ENCODE measurements at places on chromosomes 2 and 18.

DNA sequence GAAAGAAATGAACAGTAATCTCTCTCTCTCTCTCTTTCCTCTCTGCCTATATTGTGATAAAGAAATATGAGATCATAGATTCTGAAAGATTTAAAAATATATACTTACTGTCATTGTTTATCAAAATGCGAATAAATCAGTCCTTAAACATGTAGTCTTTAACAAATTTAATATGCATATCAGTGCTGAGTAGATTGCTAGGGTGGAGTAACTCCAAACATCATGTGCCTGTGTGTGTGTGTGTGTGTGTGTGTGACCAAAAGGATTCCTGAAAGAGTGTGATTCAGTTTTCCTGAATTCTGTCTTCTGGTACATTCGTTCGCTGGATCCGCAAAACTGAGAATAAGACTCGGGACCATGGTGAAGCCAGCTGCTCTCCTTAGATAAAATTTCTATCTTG is 24.0 kb upstream of the DSEL start:
- no peak for DNase-seq

GRCh38 chr2:230575642-230576324 is 136.9 kb upstream of the CAB39 start:
- DNase-seq: peak; percentile 67

GRCh38 chr2:42317486-42317885 is 43.5 kb downstream of the COX7A2L start:
- DNase-seq: no peak

DNA sequence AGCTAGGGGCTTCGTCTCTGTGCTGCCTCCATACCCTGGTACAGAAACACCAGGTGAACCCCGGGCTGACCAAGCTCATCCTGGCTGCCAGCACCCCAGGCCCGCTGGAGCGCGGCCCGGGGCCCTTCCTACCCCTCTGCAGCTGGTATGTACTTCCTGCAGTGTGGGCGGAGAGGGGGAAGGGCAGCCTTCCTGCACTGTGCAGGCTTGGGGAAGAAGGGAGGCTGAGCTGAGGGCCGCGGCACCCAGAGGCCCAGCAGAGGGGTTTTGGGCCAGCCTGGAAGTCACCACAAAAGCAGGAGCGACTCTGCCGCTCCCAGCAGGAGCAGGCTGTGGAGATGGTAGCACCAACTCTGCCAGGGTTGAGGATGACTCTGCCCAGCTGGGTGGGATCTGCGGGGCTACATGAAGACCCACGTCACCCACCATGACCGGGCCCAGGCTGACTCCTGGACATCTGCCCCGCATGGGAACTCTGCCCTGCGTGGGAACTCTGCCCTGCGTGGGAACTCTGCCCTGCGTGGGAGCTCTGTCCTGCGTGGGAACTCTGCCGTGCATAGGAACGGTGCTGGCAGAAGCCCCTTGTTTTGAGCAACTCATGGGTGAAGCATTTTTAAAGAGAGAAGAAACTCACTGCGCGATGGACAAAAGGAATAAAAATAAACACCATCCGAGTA is 273.3 kb downstream of the NDUFA10 start:
- DNase-seq: peak; percentile 43

DNA sequence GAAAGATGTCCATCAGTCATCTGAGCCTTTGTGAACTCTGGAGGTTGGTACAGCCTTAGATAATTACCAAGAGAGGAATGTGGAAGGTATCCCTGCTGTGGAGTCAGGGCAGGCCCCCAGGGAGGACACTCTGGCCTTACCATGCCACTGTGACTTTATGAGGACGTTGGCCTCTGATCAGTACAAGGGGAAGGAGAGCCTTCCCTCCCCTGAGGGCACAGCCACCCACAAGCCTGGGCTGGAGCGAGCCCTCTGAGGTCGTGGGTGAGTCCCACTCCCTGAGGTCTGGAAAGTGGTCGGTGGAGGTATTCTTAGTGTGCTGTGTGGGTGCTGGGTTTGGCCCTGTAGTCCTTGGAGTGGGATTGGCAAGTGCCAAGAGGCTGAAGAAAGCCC is 91.6 kb downstream of the STPG4 start:
- DNase-seq: no peak

Data from activated T-cell treated with anti-CD3 and anti-CD28 coated beads, Interleukin-2, amount 50 U/mL, for 72 hours (primary cell).